ENCODE measurements at places on chromosomes 16 and 17. TPM values are rescaled to one million over a fixed set of nuclear protein-coding genes. Genes with fewer than 3 reads are reported as not detected.

KRT39 gene
- total RNA-seq = not detected

DNA sequence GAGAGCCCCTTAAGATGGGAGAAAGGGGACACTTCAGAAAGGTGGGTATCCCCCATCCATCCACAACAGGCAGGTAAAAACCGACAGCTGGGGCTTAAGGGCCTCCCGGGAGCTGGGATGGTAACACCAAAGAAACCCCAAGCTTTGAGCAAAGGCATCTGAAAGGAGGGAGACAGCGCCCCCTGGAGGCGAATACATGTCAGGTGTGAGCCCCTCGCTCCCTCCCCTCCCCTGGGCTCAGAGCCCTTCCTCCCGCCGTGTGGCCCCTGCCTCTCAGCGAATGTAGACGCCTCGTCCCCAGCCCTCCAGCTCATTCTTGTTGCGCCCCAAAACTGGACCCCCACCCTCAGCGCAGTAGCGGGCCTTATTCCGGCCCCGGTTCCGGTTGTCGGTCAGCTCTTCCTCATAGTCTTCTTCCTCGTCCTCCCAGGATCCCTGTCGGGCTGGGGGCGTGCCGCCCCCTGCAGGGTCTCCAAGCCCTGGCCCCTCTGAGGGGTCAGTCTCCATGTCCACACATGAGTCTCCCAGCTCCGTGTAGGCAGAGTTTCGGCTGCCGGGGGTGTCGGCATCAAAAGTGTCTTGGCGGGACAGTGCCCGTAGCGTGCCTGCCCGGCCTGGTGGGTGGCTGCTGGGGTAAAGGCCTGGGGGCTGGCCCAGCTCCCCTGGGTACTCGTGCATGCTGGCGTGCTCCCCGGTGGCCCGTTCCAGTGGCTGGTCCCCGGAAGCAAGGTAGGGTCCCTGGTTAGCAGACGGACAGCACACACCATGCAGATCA is 9.1 kb upstream of the ARL5C start:
- H3K27me3 ChIP-seq = peaks cover 9% of the 10 kb centered on the region
- H3K36me3 ChIP-seq = peaks cover 13% of the 10 kb centered on the region
- H3K27ac ChIP-seq = peak overlapping the region; percentile 21

DNA sequence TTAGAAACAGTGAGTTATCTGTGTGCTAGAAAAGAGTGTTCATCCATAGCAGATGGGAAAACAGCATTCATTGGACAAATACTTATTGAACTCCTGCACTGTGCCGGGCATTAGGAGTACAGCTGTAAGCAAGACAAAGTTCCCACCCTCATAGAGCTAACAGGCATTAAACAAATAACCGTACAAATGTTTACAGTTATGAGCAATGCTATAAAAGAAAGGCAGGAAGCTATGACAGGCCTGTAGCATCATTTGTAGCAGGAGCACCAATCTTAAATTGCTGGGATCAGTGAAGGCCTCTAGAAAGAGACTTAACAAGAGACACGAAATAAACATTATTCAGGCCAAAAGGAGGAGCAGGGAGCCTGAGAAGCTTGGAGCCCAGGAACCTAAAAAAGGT is 15.6 kb downstream of the SDR42E1 start:
- DNase-seq = no peak
- peaks cover 23% of the 10 kb centered on the region for H3K36me3 ChIP-seq
- H3K4me3 ChIP-seq = no peak overlapping the region
- peak overlapping the region; percentile 1 for H3K27ac ChIP-seq

DNA sequence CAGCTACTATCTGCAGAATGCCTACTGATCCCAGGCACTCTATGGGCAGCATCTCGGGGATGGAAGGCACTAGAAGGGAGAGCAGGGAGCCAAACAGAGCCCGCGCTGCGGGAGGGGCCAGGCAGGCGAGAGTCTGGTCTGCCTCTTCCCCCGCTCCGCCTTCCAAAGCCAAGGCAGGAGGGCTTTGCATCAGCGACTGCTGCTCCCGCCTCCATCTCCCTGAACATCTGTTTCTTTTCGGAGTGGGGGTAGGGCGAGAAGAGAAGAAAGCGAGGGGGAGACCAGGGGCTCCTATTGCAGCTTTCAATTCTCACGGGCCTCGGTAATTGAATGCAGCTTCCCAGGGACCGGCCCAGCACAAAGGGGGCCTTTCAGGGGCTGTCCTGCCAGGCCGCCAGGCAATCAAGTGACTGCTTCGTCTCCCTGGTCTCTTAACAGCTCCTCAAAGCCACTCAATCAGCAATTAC is 31.4 kb upstream of the CDC42EP4 start:
- H3K27me3 ChIP-seq = no peaks in the 10 kb centered on the region
- no peak overlapping the region for H3K27ac ChIP-seq
- DNase-seq = no peak
- H3K4me3 ChIP-seq = no peak overlapping the region
- H3K36me3 ChIP-seq = no peaks in the 10 kb centered on the region
- H3K4me1 ChIP-seq = no peaks in the 10 kb centered on the region

- H3K27ac ChIP-seq = peak overlapping the region; percentile 98
- peak; percentile 62 for DNase-seq
- peaks cover 13% of the 10 kb centered on the region for H3K36me3 ChIP-seq
- H3K27me3 ChIP-seq = no peaks in the 10 kb centered on the region
- peaks cover 27% of the 10 kb centered on the region for H3K4me1 ChIP-seq
- peak overlapping the region; percentile 100 for H3K4me3 ChIP-seq
These were observed 1.4 kb downstream of the UBE2I start for GRCh38 chr16:1310832-1311200.

- H3K27ac ChIP-seq = no peak overlapping the region
- H3K4me1 ChIP-seq = peaks cover 11% of the 10 kb centered on the region
- DNase-seq = peak; percentile 5
- H3K4me3 ChIP-seq = no peak overlapping the region
- peaks cover 16% of the 10 kb centered on the region for H3K36me3 ChIP-seq
- H3K27me3 ChIP-seq = no peaks in the 10 kb centered on the region
These were observed 14.8 kb downstream of the UNK start for GRCh38 chr17:75799402-75799801.

ITGB4 gene
- total RNA-seq = 1.0 TPM

- peaks cover 8% of the 10 kb centered on the region for H3K4me1 ChIP-seq
- H3K36me3 ChIP-seq = no peaks in the 10 kb centered on the region
- DNase-seq = peak; percentile 36
These were observed 137.7 kb upstream of the CRHR1 start for GRCh38 chr17:45646288-45646988.

GRCh38 chr17:37043201-37043600 is 94.4 kb downstream of the AATF start:
- no peak overlapping the region for H3K4me3 ChIP-seq
- H3K4me1 ChIP-seq = peaks cover 10% of the 10 kb centered on the region
- H3K27me3 ChIP-seq = no peaks in the 10 kb centered on the region
- peaks cover 7% of the 10 kb centered on the region for H3K36me3 ChIP-seq
- no peak overlapping the region for H3K27ac ChIP-seq

GRCh38 chr17:75288770-75289114 is 491 bp downstream of the SLC25A19 start:
- peak overlapping the region; percentile 97 for H3K4me3 ChIP-seq
- DNase-seq = no peak
- H3K27me3 ChIP-seq = no peaks in the 10 kb centered on the region
- peak overlapping the region; percentile 100 for H3K27ac ChIP-seq

DNA sequence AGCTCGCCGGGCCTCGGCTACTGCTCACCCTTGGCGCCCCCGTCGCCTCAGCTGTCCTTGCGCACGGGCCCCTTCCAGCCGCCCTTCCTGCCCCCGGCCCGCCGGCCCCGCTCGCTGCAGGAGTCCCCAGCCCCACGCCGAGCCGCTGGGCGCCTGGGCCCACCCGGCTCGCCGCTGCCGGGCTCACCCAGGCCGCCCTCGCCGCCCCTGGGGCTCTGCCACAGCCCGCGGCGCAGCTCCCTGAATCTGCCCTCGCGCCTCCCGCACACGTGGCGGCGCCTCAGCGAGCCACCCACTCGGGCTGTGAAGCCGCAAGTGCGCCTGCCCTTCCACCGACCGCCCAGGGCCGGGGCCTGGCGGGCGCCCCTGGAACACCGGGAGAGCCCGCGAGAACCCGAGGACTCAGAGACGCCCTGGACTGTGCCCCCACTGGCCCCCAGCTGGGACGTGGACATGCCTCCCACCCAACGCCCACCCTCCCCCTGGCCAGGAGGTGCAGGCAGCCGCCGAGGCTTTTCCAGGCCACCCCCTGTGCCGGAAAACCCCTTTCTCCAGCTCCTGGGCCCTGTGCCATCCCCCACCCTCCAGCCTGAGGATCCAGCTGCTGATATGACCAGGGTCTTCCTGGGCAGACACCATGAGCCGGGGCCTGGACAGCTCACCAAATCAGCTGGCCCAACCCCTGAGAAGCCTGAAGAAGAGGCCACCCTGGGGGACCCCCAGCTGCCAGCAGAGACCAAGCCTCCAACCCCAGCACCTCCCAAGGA is 12.8 kb downstream of the MYO15A start:
- H3K4me1 ChIP-seq = no peaks in the 10 kb centered on the region
- no peak for DNase-seq
- H3K36me3 ChIP-seq = no peaks in the 10 kb centered on the region
- H3K4me3 ChIP-seq = no peak overlapping the region

DNA sequence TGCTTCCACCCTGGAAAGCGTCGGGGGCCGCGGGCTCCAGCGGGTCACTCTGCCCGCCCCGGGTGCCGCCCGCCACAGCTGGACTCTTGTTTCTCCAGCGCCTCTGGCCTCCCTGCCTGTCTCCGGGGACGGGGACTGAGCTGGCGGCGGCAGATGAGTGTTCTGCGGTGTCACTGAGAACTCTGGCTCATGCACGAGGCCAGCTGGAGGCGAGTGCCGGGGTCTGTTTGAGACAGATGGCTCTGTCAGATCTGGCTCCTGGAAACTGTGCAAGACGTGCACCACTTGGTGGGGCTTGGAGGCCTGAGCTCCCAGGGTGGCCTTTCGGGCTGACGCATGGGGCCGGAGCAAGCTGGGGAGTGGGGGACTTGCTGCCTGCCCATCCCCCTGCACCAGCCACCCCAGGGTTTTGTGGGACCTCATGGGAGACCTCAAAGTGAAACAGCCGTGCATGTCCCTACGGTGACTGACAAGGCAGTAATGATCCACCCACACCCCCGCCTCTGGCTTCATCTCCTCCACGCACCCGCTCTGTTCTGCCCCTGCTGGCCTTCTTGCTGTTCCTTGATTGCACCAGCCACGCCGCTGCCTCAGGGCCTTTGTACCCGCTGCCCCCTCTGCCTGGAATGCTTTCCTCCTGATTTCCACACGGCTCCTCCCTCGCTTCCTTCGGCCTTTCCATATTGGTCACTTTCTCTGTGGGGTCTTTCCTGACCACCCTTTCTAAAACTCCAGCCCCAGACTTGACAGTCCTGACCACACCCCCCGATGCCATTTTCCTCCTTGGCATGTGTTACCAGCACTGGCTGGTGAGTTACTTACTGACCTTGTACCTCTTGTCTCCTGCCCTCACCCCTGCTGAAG is 174.9 kb upstream of the CIBAR2 start:
- no peak overlapping the region for H3K27ac ChIP-seq
- no peaks in the 10 kb centered on the region for H3K27me3 ChIP-seq
- DNase-seq = no peak
- H3K4me3 ChIP-seq = no peak overlapping the region
- H3K4me1 ChIP-seq = no peaks in the 10 kb centered on the region

DNA sequence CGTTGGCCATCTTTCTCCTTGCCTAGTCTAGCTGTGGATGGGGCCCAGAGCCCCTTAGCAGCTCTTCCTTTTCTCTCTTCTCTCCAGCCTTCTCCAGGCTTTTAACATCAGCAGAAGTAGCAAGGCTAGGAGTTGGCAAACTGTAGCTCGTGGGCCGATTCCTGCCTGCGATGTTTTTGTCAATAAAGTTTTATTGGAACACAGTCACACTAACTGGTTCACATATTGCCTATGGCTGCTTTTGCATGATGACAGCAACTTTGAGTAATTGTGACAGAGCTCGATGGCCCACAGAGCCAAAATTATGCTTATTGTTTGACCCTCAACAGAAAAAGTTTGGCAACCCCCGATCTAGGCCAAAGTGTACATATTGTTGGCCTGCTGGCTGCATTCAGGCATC is 199.9 kb downstream of the RBFOX1 start:
- H3K27me3 ChIP-seq = no peaks in the 10 kb centered on the region
- DNase-seq = no peak
- H3K4me1 ChIP-seq = no peaks in the 10 kb centered on the region
- H3K36me3 ChIP-seq = no peaks in the 10 kb centered on the region
- no peak overlapping the region for H3K27ac ChIP-seq

DNA sequence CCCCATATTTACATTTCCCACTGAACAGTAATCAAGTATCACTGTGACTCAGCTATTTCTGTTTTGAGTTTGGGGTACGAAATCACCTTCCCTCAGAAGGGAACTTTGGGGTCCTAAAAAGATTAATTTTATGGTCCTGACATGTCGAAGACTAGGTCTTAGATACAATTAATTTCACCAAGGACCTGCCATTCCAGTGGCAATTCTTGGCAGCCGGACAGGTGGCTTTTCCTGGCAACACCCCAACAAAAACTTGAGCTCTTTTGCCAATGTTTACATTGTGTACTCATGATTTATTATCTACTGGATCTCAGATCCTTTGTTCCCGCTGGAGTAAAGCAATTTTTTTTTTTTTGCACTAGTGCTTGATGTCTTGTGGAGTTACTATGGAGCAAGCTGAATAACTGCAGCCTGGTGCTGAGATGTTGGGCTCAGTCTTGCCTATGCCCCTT is 14.4 kb downstream of the SLFN5 start:
- H3K27ac ChIP-seq = no peak overlapping the region
- DNase-seq = no peak
- H3K36me3 ChIP-seq = peaks cover 73% of the 10 kb centered on the region
- H3K4me3 ChIP-seq = no peak overlapping the region
- peaks cover 50% of the 10 kb centered on the region for H3K4me1 ChIP-seq

GRCh38 chr17:19507775-19508576 is 25.7 kb upstream of the SLC47A1 start:
- peaks cover 8% of the 10 kb centered on the region for H3K4me1 ChIP-seq
- H3K4me3 ChIP-seq = peak overlapping the region; percentile 89
- H3K27me3 ChIP-seq = peaks cover 24% of the 10 kb centered on the region
- peak overlapping the region; percentile 85 for H3K27ac ChIP-seq
- H3K36me3 ChIP-seq = peaks cover 1% of the 10 kb centered on the region

OR3A3 gene
- total RNA-seq = not detected

DNA sequence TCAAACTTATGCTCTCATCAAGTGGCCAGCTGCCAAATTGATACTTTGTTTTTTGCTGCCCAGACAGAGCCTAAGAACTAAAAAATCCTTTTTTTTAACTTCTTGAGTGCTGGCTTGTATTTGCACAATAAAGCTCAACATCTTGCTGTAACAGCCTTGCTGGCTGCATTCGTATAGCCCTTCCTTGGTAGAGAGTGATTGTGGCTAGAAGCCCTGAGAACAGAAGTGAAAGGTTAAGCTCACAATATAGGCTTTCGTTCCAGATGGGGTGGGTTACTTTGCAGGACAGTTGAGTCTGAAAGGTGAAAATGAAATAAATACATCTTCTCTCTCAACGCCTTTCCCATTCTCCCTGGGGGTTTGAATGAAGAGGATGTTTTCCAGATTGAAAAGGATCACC is 278.8 kb downstream of the HS3ST3B1 start:
- H3K4me3 ChIP-seq = no peak overlapping the region
- no peak for DNase-seq
- no peaks in the 10 kb centered on the region for H3K4me1 ChIP-seq

- H3K27me3 ChIP-seq = peaks cover 16% of the 10 kb centered on the region
- DNase-seq = no peak
- no peak overlapping the region for H3K27ac ChIP-seq
- no peaks in the 10 kb centered on the region for H3K36me3 ChIP-seq
- peaks cover 2% of the 10 kb centered on the region for H3K4me1 ChIP-seq
These were observed 8.0 kb upstream of the KRTAP2-4 start for GRCh38 chr17:41073676-41074075.

GRCh38 chr17:78534492-78535272 is 42.5 kb downstream of the DNAH17 start:
- no peaks in the 10 kb centered on the region for H3K36me3 ChIP-seq
- H3K4me1 ChIP-seq = peaks cover 25% of the 10 kb centered on the region
- peaks cover 2% of the 10 kb centered on the region for H3K27me3 ChIP-seq
- H3K4me3 ChIP-seq = peak overlapping the region; percentile 57

Data from activated naive CD8-positive, alpha-beta T cell treated with anti-CD3 and anti-CD28 coated beads, Interleukin-2, amount 10 ng/mL, durations not matched to agents 7 days and 5 days (primary cell).